WTC11 (cell line): ENCODE measurements at places on chromosomes 5 and 9. TPM values are rescaled to one million over a fixed set of nuclear protein-coding genes. Genes with fewer than 3 reads are reported as not detected.
A peak's percentile ranks its signal among the peaks of the same experiment; 100 is the strongest.

DNA sequence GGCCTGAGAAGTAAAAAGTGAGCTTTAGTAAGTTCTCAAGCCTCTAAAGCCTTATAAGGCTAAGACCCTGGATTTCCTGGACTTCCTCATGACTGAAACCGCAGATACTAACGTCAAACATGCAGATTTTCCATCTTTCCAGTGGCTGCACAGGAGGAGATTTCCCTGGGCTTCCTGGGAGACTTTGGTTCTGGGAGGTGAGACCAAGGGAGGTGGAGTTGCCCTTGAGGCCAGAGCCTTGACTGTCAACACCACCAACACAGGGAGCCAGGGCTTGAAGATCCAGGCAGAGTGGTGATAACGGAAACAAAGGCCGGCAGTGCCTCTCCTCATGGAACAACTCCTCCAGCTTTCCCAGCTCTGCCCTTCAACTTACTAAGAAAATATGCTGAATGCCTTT, 144.7 kb upstream of the LRRTM2 start:
- H3K27me3 ChIP-seq = no peaks in the 10 kb centered on the region
- DNase-seq = no peak
- H3K4me3 ChIP-seq = no peak overlapping the region
- H3K27ac ChIP-seq = no peak overlapping the region

- peaks cover 29% of the 10 kb centered on the region for H3K4me1 ChIP-seq
- no peak for DNase-seq
- no peaks in the 10 kb centered on the region for H3K36me3 ChIP-seq
- H3K4me3 ChIP-seq = no peak overlapping the region
Observed at GRCh38 chr5:61304590-61305381, 27.3 kb upstream of the ZSWIM6 start.

DNA sequence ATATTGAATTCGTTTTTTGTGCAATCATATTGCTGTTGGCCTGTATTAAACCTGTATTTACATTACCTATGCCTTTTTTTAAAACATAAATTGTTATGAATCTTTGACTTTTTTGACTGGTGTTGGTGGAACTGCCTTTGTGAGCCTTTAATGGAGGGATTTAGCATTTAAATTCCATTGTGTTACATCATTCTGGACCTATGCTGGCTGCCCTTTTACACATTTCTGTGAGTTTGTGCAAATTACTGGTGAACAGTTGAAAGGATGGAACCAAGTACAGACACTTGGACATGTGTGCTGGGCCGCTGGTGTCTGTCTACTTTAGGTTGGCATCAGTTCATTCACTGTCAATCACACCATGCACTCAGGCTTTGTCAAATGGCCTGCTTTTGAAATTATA, 3.4 kb downstream of the SNX18 start:
- H3K27ac ChIP-seq = no peak overlapping the region
- H3K4me3 ChIP-seq = peak overlapping the region; percentile 59

DNA sequence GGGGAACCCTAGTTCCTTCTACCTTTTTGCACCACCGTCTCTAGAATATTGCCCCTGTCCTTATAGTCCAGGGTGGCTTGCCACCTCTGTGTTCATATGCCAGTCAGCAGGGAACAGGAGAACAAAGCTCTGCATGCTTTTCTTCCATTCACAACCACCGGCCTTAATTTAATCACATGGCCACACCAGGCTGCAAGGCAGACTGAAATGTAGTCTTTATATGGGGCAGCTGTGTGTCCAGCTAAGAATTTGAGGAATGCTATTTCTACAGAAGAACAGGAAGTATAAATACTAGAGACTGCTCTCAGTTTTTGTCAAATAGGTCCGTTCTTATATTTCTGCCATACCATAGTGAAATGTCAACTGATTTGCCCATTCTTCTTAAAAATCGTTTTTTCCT, 5.8 kb downstream of the C5orf22 start:
- no peak overlapping the region for H3K27ac ChIP-seq
- peaks cover 70% of the 10 kb centered on the region for H3K36me3 ChIP-seq
- no peak overlapping the region for H3K4me3 ChIP-seq
- H3K27me3 ChIP-seq = no peaks in the 10 kb centered on the region
- H3K4me1 ChIP-seq = peaks cover 5% of the 10 kb centered on the region
- no peak for DNase-seq

GRCh38 chr5:61389609-61390008, 57.6 kb downstream of the ZSWIM6 start:
- no peak overlapping the region for H3K27ac ChIP-seq
- H3K4me3 ChIP-seq = no peak overlapping the region
- no peaks in the 10 kb centered on the region for H3K27me3 ChIP-seq

GRCh38 chr9:135488527-135488926, 8.9 kb downstream of the PPP1R26 start:
- no peak overlapping the region for H3K27ac ChIP-seq
- 0 out of 2 replicates have a peak, but pooled peaks cover 4% of the 10 kb centered on the region for H3K4me1 ChIP-seq
- H3K36me3 ChIP-seq = peaks cover 35% of the 10 kb centered on the region
- no peaks in the 10 kb centered on the region for H3K27me3 ChIP-seq
- DNase-seq = no peak

Gene CCNO
- total RNA-seq = 0.14 to 0.44 TPM (median 0.24 TPM) in 3 replicates

Gene DMRT2
- not detected in 3 replicates for total RNA-seq

Gene PFN3
- total RNA-seq = 0.48 TPM in 1 of 3 replicates, not detected in the others
